ENCODE measurements at places on chromosomes 3 and 15. TPM values are rescaled to one million over a fixed set of nuclear protein-coding genes. Genes with fewer than 3 reads are reported as not detected.

- DNase-seq: no peak
Measured at GRCh38 chr3:35594739-35595138, 44.6 kb upstream of the ARPP21 start.

GRCh38 chr3:129323651-129324294, 45.1 kb downstream of the HMCES start:
- DNase-seq: no peak

GRCh38 chr3:180420804-180421203, 181.2 kb upstream of the TTC14 start:
- DNase-seq: no peak

DNA sequence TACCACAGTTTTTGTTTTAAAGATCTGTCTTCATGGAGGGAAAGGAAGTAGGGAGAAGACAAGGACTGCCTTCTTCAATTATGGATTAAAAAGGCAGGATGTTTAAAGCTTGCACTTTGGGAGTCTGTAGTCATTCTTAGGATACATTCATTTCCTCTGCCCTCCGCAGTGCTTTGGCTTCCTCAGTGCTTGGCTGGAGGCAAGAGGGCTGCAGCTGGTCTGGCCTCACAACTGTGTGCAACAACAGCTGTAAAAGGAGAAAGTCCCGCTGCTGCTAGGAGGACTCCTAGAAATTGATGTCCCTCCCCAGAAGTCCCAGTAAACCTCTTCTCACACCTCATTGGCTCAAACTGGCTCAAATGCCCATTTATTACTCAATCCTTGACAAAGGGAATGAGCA, 54.4 kb upstream of the PPP2R3A start:
- no peak for DNase-seq

Gene ZNF502
- total RNA-seq: 2.0 TPM

- DNase-seq: no peak
Measured at GRCh38 chr3:95586754-95587153, 1227.6 kb upstream of the EPHA6 start.

- no peak for DNase-seq
Measured at GRCh38 chr15:70362886-70363285, 265.2 kb upstream of the TLE3 start.

DNA sequence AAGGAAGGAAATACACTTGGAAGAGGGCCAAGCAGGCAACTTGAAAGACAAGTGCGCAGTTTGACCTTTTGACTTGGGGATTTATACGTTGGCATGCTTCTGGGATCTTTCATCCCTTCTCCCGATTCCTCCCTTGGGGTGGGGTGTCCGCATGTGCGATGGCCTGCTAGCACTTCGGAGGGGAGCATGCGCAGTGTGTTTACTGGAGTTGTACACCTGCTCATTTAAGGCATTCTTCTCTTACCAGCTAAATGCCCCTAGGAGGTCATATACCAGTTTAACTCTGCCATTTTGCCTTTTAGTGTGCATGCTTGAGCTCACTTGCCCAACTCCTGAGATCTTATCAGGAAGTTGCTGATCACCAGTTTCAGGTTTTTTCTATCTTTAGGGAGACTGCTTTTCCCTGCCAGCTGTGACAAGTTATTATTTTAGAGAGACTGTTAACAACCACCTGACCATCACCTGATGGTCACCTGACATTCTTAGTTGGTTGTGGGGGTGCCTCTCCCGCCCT, 63.5 kb downstream of the BFSP2 start:
- DNase-seq: no peak

DNA sequence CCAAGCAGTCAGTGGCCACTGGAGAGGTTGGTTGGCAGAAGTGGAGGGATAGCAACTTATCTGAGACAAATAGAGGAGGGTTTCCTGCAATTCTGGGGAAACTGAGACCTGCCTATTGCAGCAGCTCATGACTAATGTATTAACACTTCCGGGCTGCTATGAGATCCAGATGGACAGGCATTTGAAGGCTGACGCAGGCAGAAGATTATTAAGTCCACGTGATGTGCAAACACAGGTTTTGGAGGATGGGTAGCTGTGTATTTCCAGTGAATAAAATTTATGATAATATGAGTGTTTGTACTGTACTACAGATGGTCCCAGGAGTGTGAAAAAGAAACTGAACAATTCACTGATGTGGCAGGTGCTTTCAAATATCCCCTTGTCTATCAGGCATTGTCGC, 28.5 kb upstream of the CFAP161 start:
- no peak for DNase-seq

Gene CHRNB4
- not detected for total RNA-seq

GRCh38 chr15:41215708-41216107, 14.8 kb downstream of the EXD1 start:
- DNase-seq: no peak

GRCh38 chr3:172066880-172067796, 27.8 kb downstream of the FNDC3B start:
- DNase-seq: no peak

- DNase-seq: peak; percentile 44
Measured at GRCh38 chr3:113626503-113627371, 69.7 kb downstream of the USF3 start.

DNA sequence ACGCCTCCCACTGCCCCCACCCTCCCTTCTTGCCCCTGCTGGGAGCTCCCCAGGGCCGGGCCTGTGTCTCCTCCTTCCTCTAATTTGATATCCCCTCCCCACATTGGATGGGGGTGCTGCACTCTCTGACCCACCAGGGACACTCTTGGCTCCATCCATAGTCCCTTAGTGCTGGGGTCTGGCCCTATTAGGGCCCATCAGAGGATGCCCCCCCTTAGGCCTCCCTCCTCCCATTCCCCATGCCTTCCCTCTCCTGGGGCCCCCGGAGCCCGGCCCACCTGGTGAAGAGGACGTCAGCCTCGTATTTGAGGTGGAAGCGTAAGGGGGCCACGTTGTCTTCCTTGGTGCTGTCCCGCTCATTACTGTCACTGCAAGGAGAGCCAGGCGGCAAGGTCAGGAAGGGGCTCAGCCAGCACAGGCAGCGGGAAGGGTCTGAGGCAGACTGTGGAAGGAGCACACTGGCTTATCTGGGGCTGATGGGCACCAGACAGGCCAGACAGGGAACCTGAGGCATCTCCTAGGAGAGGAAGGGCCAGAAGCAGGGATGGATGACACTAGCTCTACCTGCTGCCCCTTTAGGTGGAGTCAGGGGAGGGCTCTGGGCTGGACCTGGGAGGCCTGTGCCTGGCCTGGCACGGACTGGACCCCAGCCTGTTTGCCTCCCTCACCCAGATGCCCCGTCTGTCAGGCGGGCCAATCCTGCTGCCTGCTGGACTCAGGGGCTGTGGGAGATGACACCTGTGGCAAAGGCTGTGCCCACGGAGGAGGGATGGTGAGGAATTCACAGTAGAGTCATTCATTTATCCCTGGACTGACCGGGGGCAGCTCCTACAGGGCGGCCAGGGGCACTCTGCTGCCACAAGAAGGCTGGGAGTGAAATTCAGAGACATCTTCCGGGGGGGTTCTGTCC, 36.2 kb downstream of the FEM1B start:
- no peak for DNase-seq

- DNase-seq: no peak
Measured at GRCh38 chr3:115670911-115671310, 47.6 kb downstream of the GAP43 start.

Gene ZBTB11
- total RNA-seq: 29.6 TPM

DNA sequence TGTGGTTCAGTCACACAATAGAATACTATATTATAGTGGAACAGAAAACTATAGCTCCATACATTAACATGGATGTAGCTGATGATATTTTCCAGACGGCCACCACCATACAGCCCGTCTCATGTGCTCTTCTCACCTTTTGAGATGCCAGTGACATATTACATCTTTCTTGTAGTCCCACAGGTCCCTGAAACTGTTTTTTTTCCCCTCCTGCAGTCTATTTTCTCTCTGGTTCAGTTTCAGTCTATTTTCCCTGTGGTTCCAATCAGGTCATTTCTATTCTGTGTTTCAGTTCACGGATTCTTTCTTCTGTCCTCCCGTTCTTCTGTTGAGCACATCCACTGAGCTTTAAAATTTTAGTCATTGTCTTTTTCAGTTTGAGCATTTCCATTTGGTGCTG, 72.2 kb downstream of the PPCDC start:
- no peak for DNase-seq

DNA sequence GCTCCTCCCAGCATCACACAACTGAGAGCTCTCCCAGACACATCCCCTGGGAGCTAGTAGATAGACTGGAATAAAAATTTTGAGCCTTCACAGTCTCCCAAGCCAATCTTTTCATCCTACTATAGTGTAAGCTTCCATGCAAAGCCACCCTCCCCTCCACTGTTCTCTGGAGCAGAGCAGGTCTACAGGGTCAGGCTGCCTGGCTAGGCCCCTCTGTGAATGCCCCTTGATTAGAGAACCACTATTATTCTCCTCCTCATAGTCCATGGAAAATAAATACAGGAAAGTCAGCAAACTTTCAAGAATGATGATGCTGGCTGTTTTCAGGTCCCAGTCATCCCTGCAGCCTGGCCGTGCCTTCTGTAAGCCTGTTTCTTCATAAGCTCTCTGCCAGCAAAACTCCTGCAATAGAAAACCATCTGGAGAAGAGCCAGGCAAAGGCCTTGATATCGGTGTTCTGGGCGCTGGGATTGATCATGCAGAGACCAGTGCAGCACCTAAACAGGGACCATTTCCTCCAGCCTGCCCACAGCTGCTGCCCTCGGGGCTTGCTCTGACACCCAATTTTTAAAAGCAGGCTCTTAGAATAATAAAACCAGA, 51.7 kb downstream of the CRYGS start:
- DNase-seq: no peak

- DNase-seq: no peak
Measured at GRCh38 chr15:58716027-58716426, 33.5 kb downstream of the ADAM10 start.

Gene CLDN11
- not detected for total RNA-seq
